Activated naive CD4-positive, alpha-beta T cell treated with Interleukin-2 at 50 U/mL for 16 hours (primary cell): ENCODE measurements at places on chromosomes 4 and X.

DNA sequence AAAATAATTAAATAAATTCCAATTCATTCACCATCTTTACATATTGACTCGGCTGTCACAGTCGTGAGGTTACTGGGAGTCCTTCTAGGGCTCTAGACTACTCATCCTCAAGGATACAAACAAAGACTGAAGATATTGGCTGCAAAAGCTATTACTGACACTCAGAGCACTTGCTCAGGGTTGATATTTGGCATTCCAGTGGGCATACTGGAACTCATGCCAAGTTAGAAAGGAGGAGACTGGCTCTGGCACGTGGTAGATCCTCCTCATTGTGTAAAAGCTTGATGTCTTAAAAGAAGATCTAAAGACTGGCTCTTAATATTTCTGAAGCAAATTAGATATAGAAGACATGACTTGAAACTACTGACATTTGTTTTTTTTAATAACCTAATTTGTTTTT, 172.7 kb downstream of the GPM6A start:
- no peak for DNase-seq

DNA sequence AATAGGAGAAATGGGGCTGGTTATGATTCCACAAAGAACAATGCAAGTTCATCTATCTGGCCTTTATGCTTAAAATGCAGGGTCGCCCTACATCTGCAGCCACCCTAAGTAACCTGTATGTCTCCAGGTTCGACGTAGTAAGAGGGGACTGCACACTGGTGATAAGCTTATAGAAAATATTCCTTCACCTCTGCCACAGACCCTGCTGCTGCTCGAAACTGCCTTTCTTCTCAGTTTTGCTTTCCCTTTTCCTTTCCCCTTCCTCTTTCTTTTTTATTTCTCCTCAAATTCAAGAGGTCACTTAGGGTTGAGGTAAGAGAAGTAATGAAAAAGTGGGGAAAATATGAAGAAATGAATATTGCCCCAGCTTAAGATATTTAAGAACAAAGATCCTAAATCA, 123.5 kb downstream of the DCHS2 start:
- no peak for DNase-seq

DNA sequence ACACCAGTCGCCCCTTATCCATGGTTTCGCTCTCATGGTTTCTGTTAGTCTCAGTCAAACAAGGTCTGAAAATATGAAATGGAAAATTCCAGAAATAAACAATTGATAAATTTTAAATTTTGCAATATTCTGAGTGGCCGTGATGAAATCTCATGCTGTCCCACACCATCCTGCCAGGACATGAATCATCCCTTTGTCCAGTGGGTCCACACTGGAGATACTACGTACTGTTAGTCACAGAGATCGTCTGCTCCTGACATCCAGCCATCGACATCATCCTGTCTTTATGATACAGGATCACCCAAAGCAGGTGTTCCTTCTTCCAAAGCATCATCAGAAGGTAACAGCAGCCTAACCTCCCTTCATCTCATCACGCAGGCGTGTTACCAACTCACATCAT, 76.5 kb upstream of the MSX1 start:
- no peak for DNase-seq

DNA sequence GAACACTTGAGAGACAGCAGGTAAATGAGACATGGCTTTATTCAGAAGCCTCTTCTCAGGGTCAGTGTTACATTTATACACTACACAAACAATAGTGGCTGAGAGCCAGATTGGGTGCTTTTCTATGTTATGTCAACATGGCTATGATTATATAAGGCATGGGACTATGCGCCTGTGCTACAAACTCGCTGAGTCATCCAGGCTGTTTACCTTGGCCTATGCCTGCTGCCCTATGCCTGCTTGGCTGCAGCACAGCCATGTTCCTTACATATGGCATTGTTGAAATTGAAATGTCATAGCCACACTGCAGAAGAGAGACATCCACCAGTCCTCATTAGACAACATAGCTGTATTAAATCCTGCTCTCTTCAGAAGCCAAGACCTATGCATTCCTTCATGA, 236.3 kb upstream of the NWD2 start:
- no peak for DNase-seq

DNA sequence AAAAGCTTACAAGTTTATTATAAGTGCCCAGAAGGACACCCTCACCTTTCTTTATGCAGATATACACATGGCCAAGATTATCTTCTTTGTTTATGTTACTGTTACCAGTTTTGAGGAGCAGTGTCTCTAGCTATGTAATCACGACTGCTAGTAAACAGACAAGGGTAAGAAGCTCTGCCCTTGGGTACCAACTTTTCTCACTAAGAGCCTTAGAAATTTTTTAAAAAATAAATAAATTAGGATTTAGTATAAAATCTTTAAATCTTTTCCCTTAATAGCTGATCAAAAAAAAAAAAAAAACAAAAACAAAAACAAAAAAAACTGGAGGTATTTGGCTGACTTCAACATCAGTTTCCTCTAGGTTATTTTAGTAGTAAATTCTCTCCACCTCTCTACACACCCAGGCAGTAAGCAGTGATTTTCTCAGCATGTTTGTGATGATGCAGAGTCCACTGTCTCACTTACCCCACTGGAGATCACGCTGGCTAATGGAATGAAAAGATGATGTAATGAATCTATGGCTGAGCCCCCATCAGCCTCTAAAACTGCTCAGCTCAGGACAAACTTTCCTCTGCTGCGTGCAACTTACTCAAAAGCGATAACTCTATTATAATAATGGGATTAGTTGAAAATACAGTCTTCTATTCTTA, 125.9 kb downstream of the FRYL start:
- DNase-seq, result no peak

DNA sequence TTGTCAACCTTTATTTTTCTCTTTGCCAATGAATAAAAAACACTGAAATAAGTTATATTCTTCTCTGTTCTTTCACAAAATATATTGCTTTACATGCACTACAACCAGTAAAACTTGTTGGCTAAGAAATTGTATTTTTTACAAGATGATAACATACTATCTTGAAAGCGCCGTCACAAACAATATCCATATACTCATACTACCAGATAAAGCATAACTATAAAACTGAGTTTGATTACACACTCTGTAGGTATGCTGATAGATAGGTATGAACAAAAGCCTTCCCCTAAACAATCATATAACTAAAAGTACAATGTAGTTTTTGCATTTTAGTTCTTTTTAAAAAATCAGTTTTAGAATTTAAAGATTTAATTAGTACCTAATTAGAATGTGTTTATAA, 13.6 kb upstream of the BMP2K start:
- DNase-seq, result no peak

GRCh38 chr4:81523672-81524327, 52.1 kb upstream of the RASGEF1B start:
- DNase-seq, result no peak

- no peak for DNase-seq
These were observed 28.3 kb downstream of the AGTR2 start for GRCh38 chrX:116198810-116199209.

GRCh38 chr4:12674184-12674583, 810.0 kb downstream of the RAB28 start:
- no peak for DNase-seq

DNA sequence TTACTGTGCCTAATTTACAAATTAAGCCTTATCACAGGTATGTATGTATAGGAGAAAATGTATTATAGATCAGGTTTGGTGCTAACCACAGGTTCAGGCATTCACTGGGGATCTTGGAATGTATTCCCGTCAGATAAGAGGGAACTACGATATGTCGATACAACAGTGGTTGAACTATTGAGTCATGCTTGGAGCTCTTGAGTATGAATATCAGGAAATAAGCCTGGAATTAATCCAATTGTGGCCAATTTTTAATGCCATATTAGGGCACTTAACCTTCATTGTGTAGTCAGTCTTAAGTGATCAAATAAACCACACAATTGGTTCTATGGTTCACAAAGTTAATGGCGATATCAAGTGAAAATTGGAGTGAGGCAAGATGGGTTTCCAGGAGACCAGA, 556.5 kb downstream of the IL1RAPL1 start:
- DNase-seq, result no peak

DNA sequence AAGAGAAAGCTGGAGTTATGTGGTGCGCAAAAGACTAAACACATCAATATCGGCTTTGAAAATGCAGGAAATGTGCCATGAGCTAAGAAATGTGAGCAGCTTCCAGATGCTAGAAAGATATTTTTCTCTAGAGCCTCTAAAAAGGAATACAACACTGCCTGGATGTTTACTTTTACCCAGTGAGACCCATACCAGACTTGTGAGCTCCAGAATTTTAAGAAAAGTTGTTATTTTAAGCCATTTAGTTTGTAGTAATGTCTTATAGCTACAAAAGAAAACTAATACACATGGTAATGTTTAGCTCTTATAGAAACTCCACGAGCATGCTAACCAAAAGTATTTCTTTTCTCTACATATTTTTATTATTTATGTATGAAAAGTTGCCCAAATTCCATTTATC, 1389.4 kb downstream of the C4orf33 start:
- no peak for DNase-seq

DNA sequence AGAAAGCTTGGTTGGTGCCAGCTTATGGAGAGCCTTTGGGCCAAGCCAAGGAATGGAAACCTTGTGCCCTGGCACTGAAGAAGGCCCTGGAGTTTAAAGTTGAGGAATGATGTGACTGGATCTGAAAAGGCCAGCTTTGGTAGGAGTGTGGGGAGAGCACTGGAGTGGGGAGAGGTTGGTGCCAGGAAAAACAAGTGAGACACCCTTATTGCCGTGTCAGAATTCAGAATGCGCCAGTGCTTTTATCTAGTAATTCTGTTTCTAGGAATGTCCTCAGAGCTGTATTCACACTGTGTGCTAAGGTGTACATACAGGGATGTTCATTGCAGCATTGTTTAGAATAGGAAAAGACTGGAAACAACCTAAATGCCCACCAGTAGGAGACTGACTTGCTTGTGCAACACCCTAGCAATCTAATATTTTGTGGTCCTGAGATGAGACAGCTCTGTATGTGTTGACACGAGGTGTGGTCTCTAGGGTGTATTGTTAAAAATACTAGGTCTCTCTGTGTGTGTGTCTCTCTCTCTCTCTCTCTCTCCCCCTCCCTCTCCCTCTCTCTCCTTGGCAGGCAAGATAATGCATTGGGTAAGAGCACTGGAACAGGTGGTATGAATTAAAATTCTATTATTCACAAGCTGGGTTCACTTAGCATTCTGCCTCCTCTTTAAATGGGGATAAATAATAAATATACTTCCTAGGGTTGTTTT, 107.8 kb downstream of the GATB start:
- DNase-seq, result no peak

DNA sequence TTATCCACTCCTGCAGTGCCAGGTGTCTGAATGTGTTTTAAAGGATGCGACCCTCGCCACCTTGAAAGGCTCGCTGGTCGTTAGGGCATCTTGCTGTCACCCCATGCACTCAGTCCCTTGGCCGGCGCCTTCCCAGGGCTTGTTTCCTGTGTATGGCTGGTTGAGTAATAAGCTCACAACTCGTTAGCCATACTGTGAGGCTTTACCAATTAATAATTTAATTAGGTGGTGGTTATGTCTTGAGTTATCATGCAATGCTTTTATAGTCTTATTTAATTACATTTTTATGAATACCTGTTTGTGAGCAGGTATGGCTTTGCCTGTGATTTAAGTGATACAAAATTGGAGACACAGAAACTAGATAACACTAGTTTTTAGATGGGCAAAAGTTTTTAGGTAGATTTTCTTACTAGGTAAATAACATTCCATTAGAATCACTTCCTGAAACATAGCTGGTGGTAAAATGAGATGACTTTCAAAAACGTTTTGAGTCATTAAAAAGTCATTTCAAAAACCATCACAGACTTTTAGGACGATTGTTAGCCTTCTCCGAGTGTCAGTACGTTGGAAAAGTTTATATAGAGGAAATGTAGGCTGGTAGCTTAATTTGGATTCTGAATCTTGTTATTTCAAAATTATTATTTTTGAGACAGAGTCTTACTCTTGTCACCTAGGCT, 18.2 kb downstream of the PTTG2 start:
- peak; percentile 28 for DNase-seq
